ENCODE measurements at places on chromosomes 2 and 18.

DNA sequence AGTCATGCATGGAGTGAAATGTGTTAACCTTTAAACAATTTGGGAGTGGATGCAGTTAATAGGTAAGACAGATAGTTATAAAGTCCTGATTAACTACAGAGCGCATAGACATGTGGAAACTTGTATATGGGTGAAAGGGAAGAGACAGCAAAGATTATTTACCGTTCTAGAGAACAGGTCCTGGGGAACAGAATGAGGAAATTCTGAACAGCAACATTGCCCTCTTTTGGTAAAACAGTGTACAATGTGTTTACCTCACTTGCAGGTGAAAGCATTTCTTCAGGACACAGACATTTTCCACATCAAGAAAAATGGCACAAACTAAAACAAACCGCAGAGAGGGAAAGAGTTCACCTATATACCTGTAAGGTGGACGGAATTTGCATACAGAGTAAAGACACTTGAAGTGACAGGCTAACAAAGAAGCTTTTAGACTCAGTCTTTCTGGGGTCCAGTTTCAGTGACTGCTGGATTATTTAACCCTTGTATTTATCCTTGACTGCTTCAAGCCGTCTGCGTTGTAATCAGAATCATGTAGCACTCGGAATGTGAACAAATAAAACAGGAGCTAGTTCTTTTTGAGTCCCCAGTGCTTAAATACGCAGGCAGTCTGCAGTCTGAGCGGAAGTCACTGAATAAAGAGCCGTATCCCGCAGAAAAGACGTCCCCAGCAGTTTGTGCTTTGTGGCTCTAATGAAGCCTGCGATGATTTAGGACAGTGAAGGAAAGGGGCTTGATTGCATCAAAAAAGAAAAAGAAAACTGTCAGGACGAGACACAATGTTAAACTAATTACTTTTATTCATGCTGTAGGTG is 364.8 kb upstream of the GALNT5 start:
- peak; percentile 43 for DNase-seq

GRCh38 chr18:7617738-7618422 is 50.8 kb downstream of the PTPRM start:
- no peak for DNase-seq

- no peak for DNase-seq
Measured at GRCh38 chr2:173077506-173078177, 2.0 kb downstream of the MAP3K20 start.

- DNase-seq = no peak
Measured at GRCh38 chr2:144452989-144453336, 67.0 kb downstream of the ZEB2 start.

GRCh38 chr2:45771261-45771660 is 119.8 kb downstream of the PRKCE start:
- DNase-seq = no peak

DNA sequence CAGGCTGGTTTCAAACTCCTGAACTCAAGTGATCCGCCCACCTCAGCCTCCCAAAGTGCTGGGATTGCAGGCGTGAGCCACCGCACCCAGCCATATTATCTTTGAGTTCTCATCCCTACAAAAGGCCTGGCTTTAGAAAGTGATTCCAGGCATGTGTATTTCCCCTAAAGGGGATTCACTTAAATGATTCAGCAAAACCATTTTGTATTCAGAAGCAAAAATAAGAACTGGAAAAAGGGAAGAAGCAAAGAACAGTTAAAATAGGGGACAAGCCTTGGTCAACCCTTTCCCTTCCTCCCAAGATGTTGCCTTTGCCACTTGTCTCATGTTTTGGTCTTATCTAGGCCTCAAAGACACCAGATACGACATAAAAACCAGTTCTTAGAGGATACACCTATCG is 10.5 kb downstream of the TM4SF20 start:
- DNase-seq = no peak

DNA sequence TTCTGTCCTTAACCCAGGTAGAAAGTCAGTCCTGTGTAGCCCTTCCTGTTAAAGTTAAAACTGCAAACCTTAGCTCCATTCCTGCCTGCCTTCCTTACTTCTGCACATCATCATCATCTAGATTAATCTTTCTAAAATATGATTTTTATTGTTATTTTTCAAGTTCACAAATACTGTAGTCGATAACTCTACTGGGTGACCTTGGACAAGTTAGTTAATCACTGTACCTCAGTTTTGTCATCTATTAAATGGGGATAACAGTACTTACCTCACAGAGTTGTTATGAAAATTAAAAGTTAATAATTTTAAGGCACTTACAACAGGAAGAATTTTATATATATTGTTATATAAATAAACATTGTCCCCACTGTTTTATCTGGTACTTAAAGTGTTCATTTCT is 2.5 kb upstream of the YPEL5 start:
- no peak for DNase-seq

DNA sequence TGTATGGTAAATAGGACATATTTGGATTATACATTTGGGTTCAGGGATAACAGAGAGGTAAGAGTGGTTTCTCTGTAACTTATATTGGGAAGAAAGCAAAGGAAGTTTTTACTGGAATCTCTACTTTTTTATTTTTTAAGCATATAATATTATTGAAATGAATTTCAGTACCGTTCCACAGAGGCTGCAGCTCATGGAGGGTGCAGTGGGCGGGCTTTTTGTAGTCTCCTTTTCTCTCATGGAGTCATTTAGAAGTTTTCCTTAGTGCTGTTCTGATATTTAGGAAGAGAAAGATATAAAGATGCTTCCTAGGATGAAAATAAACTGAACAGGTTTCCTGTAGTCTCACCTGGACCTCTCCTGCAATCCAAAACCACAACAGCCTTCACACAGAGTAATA is 1153.3 kb upstream of the TMEFF2 start:
- DNase-seq = no peak

GRCh38 chr18:68342039-68342659 is 372.8 kb downstream of the TMX3 start:
- no peak for DNase-seq

DNA sequence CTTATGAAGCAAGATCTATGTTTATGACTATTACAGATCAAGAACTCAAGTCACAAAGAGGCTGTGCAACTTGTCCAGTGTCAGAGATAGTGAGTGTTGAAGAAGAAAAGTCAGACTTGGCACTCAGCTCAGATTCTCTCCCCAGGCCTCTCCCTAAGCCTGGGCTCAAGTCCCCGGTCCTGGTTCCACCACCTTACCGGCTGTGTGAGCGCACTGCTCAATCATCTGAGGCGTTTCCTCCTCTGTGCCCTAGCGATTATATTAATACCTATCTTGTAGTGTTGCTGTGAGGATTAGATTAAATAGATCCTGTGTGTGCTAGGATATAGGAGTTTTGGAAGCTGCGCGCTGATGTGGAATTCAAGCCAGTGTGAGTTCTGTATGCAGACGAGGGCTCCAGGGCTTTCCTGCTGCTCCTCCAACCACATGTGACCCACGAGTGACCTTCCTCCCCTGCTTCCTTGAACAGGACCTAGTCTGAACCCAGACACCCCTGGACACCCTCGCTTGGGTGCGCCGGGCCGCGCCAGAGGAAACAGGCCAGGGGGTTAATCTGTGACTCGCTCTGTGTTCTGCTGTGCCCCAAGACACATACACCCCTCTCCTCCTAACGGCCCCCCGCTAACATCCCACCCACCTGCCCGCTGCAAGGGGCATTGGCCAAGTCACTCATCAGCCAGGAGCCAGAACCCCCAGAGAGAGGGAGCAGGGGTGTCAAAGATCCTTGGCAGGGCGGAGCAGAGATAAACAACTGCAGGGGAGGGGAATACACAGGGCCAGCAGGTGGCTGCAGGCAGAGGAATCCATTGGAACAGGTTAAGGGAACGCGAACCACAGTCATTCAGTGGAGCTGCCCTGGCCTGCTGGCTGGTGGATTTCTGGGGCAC is 38.3 kb downstream of the TNS1 start:
- DNase-seq = no peak

GRCh38 chr2:229296536-229296935 is 25.4 kb upstream of the PID1 start:
- no peak for DNase-seq

DNA sequence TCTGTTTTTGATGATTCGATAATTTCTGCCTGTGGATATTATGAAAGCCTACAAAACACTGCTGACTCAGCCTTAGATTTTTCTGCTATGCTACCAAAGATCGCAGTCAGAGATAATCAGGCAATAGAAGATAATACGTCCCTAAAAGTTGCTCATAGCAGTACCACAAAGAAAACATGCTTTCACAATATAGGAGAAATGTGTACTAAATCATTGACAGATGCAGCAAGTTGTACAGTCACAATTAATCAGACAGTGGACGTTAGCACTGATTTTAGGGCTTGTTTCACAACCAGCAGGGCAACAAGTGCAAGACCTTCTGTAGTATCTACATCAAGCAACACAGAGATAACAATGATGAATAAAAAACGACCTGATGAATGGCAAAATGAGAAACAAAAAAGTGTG is 19.5 kb downstream of the RBM44 start:
- DNase-seq = no peak
